Stimulated activated CD8-positive, alpha-beta memory T cell treated with anti-CD3 and anti-CD28 coated beads, Interleukin-12 subunit alpha, Interleukin-12 subunit beta, amount 100 ng/mL, for 4 hours (primary cell): ENCODE measurements at places on chromosomes 1 and 21.

GRCh38 chr1:30807318-30808066 is 49.9 kb upstream of the LAPTM5 start:
- DNase-seq = no peak

- no peak for DNase-seq
Observed at GRCh38 chr21:41052820-41053555, 115.0 kb upstream of the BACE2 start.

GRCh38 chr1:24248859-24249258 is 61.8 kb upstream of the IFNLR1 start:
- no peak for DNase-seq

- no peak for DNase-seq
Observed at GRCh38 chr1:56758794-56759193, 60.4 kb downstream of the FYB2 start.

- no peak for DNase-seq
Observed at GRCh38 chr21:33991133-33991532, 75.5 kb upstream of the ATP5PO start.

DNA sequence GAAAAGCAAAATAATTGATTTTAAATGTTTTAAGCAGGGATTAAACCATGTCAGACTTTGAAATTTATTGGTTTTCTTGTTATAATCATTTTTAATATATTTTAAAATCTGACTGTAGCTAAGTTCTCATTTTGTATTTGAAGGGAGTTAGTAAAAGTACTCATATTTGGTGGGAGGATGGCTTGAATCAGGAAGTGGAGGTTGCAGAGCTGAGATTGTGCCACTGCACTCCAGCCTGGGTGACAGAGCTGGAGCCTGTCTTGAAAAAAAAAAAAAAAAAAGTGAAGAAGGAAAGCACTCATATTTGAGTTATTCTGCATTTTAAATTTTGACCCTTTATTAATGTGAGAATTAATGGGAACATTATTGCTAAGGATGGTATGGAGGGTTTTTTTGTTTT is 106.0 kb downstream of the RABGAP1L start:
- no peak for DNase-seq

GRCh38 chr1:29462096-29462495 is 225.8 kb downstream of the PTPRU start:
- no peak for DNase-seq

DNA sequence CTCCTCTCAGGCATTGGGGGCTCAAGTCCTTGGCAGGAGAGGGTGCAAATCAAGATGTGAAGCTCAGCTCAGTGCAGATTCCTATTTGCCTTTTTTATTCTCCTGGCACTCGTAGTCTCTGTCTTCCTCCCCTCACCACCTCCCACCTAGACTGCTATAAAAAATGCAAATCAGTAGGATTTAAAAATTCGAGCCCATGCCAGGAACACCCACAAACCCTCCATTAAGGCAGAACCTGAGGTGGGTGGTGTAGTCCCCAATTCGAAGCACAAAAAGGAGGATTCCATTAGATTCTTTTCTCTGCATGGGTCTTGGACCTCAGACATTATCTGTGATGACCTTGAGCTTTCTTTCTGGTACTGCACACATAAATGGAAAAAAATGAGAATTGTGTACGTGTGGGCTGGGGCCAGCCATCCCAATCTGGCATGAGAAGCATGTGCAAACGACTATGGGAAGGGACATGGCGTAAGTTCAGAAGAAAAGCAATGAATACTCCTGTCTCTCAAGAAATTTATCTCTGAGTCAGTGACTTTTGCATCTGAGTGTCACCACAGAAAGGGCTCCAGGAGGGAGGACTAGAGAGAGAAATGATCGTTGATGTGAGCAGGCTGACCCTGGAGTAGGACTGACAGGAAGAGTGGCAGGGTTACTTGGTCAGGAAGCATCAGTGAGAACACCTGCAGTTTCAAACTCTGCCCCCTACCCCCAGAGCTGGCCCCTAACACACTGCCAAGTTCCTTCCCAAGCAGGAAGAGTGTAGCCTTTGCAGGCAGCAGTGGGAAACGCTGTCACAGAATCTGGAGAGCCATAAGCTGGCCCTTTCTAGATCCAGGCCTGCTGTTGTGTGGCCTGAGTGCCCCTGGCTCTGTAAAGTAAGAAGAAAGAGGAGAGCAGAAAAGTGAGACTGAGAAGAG is 1.7 kb downstream of the INKA2 start:
- no peak for DNase-seq

DNA sequence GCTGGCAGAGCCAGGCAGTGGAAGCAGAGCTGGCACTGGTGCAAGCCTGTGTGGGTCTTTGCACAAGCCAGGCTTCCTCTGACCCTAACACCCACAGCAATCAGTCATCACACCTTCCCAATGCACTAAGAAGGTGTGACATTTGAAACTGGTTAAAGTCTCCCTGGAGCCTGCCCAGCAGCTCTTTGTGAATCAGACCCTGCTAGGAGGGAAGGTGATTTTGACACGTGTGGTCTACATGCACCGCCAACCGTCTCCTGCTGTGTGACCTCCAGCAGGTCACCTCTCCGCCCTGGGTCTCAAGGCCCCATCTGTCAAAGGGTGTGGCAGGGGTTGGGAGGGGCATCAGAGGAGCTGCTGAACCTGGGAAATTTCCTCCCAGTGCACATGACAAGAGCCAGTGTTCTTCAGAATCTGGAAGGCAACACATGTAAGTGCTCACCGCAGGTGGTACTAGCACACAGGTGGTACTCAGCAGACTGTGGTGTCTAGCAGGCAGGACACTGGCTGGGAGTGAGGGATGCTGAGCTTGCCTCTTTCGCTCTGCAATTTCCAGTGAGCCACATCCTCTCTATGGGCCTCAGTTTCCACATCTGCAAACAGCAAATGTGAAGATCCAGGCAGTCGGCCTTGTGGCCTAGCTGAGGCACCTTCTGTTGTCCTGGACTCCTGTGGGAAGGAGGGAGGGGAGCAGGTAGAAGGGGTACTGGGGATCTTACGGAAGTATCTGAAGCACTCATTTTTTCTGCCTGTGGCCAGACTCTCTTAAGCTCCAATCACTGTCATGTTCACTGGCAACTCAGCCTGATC is 123.2 kb downstream of the DMRTB1 start:
- DNase-seq = peak; percentile 9

DNA sequence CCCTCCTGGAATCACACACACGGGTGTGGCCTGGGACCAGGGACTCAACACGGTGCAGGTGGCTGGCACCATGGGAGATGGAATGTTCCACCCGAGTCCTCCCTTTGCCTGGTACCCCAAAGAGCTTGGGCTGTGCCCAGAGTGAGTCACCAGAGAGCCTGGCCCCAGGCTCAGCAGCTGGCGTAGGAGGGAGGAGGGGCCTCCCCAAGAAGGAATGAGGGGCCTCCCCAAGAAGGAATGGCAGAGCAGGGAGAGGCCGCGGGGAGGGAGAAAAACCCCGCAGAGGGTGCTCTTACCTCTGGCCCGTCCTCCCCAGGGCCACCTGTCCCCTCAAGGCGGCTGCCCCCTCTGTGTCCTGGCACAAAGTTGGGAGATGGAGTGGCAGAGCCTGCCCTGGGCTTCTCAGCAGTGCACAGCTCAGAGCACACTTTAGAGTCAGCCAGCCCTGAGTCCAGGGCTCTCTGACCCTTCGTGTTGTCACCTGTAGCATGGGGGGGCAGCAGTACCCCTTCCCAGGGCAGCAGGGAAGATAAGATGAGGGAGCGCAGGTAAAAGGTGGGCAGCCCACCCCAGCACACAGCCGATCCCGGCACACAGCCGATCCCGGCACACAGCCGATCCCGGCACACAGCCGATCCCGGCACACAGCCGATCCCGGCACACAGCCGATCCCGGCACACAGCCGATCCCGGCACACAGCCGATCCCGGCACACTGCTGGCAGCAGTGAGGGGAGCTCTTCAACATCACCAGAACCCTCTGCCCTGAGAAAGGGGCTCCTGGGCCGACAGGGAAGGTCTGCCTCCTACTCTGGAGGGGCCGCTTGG is 20.2 kb upstream of the KCNAB2 start:
- no peak for DNase-seq

DNA sequence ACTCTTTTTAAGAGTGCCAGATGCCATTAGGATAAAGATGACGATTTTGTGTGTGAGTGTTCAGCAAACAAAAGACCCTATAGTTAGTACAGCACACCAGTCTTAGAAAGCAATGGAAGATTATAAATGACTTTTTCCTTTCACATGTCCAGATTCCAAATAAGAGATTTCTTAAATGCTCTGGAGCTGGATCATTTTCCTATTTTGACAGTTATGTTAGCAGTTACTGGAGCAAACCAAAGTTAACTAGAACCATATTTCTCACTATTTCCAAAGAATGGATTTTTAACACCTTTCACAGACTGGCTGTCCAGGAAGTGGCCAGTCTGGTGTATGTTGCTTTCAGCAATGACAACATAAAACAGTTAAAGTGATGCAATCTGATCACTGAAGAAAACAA is 905.8 kb upstream of the ADGRL2 start:
- DNase-seq = no peak

- no peak for DNase-seq
Observed at GRCh38 chr1:43552813-43553212, 22.1 kb downstream of the PTPRF start.

DNA sequence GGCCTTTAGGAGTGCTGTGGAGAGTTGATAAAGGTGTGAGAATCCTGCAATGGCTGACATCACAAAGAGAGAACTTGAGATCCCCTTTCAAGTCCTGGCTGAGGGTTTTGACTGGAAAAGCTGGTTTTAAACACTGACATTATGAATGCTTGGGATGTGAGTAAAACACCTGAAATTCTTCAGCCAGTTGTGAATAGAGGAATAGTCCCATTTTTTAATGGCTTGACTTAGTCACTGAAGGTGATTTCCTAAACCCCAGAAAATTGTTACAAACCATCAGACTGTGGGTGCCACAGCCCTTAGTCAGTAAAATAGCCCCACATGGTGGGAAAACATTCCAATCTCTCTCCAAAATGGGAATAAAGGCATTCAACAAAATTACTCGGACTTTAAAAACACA is 107.7 kb upstream of the LMO4 start:
- no peak for DNase-seq

DNA sequence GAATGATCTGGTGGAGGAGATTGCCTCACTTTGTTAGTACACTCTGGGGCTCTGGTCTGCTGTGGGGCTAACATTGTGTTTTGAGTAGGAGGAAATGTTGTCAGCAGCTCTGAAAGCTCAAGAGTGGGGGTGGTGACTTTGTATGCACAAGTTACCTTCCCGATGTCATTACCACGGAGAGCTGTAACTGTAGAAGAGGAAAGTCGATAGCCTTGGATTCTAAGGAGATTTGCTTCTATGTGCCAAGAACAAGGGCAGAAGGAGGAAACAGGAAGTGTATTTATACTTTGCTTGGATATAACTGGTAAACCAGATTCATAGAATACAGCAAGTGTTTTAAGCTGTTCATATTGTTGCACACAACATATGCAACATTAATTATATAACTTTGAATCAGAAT is 196.1 kb downstream of the AMY1C start:
- no peak for DNase-seq

- no peak for DNase-seq
Observed at GRCh38 chr1:167630568-167631385, 745 bp downstream of the RCSD1 start.

GRCh38 chr1:175968486-175969172 is 225.2 kb upstream of the TNR start:
- no peak for DNase-seq

- DNase-seq = no peak
Observed at GRCh38 chr1:245901037-245901436, 606.0 kb downstream of the SMYD3 start.

DNA sequence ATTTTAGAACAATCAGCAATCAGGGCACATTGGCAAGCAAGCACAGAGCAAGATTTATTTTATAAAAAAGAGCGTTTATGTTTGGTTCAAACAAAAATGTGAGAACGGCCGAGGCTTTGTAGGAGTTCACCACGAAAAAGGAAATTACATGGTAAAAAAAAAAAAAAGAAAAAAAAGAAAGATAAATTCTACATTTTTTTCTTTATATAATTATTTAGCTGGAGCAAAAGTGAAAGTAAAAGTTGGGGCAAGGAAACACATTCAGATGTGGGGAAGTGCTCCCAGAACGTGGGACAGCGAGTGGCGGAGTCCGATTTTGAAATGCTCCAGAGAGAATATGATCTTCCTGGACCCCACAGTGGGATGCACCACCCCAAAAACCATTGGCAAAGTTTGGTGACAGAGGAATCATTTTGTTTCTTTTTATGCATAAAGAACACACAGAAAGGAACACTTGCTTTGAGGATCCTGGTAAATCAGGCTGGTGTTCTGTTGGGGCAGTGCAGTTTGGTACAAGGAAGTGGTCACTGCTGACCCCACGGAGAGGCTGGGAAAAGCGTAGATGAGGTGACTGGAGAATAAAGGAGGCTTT is 16.3 kb upstream of the ATP5PO start:
- DNase-seq = no peak

DNA sequence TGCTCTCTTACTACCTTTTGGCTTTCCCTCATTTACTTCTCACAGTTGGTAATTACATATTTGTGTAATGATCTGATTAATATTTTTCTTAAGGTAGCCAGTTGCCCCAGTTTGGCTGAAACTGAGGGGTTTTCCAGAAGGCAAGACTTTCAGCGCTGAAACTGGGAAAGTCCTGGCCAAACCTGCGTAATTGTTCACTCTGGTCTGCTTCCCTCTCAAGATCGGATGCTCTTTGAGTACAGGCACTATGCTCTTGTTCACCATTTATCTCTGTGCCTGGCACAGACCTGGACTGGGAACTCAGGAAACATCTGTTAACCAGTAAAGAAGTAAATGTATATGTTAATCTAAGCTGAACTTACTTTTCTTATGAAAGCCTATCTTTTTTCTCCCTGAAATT is 209.6 kb upstream of the HOOK1 start:
- no peak for DNase-seq

DNA sequence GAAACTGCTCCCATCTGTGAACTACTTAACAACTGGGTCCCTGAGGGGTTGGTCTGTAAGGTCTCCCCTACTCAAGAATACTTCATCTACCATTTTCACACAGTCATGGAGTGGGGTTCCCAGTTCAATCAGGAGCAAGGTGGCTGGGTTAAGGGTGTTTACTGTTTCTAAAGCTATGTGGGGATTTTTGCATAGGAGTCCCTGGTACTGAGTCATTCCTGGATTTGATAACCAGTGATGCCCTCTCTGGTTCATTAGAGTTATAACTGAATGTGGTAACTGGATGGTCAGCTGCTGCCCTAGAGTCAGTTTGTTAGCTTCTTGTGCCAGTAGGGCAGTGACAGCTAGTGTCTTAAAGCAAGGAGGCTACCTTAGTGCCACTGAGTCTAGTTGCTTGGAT is 29.4 kb upstream of the KCNJ15 start:
- no peak for DNase-seq

GRCh38 chr1:39116860-39117728 is 87.4 kb upstream of the MACF1 start:
- no peak for DNase-seq

DNA sequence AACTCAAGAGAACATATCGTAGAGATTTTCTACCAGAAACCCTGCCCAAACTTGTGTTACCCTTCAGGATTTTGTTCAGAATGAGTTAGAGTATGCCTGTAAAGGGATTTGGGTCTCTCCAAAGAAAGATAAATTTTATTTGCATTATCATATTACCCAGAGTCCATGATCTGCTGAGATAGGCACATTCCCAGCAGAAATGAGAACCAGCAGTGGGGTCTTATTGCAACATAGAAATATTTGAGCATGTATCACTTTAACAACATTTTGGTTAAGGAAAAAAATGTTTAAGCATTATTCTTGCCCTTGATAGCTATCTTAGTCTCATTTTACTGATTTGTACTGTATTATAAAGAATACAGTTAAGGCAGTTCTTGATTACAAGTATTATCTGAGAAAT is 10.6 kb downstream of the VCAM1 start:
- DNase-seq = no peak
